ENCODE measurements at places on chromosomes 5 and 9. TPM values are rescaled to one million over a fixed set of nuclear protein-coding genes. Genes with fewer than 3 reads are reported as not detected.

MLANA gene
- not detected for total RNA-seq

RGMB gene
- total RNA-seq: 51.9 TPM

HTR4 gene
- 0.16 TPM for total RNA-seq

LCN10 gene
- not detected for total RNA-seq

SMC5 gene
- 42.3 TPM for total RNA-seq

SLC36A2 gene
- total RNA-seq: not detected

IL13 gene
- not detected for total RNA-seq

GPSM1 gene
- 73.6 TPM for total RNA-seq

TAL2 gene
- total RNA-seq: 3.0 TPM

SH3RF2 gene
- 0.31 TPM for total RNA-seq

PCSK1 gene
- total RNA-seq: 1.6 TPM

LHX3 gene
- not detected for total RNA-seq

PHF24 gene
- total RNA-seq: 25.6 TPM

LCP2 gene
- 1.4 TPM for total RNA-seq

PCDHB7 gene
- 13.4 TPM for total RNA-seq

SEMA5A gene
- 11.2 TPM for total RNA-seq

APBA1 gene
- total RNA-seq: 29.0 TPM

MAML1 gene
- total RNA-seq: 9.4 TPM

DMRT3 gene
- total RNA-seq: 0.16 TPM

PLEKHG4B gene
- total RNA-seq: 6.2 TPM

Measured in occipital lobe (tissue), 3 donors.